ENCODE measurements at places on chromosomes 7 and 10. TPM values are rescaled to one million over a fixed set of nuclear protein-coding genes. Genes with fewer than 3 reads are reported as not detected.

DNA sequence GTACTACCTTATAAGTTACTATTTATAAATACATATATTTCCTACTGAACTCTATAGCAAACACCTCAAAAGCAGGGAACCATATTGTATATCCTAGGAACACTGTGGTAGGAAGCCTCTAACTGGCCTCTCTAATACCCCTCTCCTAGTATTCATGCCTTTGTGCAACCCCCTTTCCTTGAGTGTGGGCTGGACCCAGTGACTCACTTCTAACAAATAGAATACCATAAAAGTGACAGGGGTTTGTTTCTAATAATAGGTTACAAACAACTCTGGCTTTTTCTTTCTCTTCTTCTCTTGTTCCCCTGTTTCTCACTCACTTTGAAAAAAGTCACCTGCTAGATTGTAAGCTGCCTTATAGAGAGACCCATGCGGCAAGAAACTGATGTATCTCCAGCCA lies 51.6 kb upstream of the MACC1 start:
- DNase-seq, result no peak

DNA sequence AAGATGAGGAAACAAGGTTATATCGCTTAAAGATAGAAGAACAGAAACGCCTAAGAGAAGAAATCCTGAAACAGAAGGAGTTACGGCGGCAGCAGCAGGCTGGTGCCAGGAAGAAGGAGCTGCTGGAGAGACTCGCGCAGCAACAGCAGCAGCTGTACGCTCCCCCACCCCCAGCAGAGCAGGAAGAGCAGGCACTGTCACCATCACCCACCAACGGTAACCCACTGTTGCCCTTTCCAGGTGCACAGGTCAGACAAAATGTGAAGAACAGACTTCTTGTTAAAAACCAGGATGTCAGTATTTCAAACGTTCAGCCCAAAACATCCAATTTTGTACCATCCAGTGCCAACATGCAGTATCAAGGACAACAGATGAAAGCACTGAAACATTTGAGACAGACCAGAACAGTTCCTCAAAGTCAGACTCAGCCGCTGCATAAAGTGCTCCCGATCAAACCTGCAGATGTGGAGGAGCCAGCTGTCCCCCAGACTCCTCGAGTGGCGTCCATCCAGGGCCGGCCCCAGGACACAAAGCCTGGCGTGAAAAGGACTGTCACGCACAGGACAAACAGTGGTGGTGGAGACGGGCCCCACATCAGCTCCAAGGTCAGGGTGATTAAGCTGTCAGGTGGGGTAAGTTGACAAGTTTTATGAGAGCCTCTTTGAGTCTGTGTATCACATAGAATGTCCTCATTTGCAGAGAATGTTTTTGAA lies 67.1 kb downstream of the SHH start:
- DNase-seq, result no peak

DNA sequence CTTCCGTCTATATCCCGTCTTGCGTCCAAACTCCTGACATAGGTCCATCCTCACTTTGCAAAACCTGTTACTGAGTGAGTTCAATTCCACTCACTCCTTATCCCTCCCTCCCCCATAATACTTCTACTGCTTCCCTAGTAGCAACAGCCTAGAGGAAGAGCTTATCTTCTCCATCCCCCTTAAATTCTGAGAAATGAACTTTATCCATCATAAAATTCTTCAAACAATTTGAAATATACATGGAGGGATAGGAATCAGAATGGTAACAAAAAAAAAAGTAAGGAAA lies 27.6 kb downstream of the SEMA3C start:
- DNase-seq, result no peak

The HEPACAM2 gene
- polyA plus RNA-seq, result not detected

The FRAT2 gene
- polyA plus RNA-seq, result 4.1 TPM
